ENCODE measurements at places on chromosomes 6 and 20.
A peak's percentile ranks its signal among the peaks of the same experiment; 100 is the strongest.

- DNase-seq, result peak; percentile 92
Measured at GRCh38 chr6:37674161-37674560, 23.5 kb downstream of the MDGA1 start.

DNA sequence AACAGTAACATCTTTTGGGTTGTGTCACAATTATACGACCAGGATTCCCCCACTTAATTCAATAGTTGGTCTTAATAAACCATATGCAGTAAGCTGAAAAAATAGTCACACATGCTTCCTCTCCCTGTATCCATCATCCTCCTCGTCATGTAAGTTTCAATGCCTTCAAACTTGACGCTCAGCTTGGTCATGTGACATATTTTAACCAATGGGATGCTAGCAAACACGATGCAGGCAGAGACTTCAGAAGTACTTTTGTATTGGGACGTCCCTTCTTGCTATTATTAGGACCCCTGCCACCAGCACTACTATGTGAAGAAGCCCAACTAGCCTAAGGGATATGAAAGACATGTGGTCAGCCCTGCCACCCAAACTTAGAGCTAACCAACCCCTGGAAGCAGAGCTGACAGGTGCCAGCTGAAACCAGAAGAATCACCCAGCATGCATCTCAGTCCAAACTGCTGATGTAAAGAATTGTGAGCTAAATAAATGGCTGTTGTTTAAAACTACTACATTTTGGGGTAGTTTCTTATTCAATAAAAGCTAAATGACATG is 49.3 kb downstream of the CGA start:
- no peak for DNase-seq

GRCh38 chr6:34310817-34311216 is 62.0 kb upstream of the SMIM29 start:
- no peak for DNase-seq

GRCh38 chr6:40669343-40669742 is 82.2 kb upstream of the LRFN2 start:
- no peak for DNase-seq

DNA sequence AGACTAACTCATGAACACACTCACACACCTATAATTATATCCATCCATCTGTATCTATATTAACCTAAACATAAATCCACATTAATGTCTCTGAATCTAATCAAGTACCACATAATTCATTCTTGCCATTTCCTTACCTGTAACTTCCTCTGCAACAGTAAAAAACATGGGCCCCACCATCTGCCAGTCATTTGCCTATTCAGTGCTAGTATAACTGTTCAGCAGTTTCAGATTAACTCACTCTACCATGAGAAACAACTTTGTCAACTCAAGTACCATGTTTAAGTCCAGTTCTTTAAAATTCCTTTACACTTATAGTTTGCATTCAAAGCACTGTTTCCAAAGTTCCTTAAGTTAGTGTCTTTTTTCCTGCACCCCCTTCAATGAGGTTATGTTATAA is 68.8 kb downstream of the LAMP5 start:
- DNase-seq, result no peak

GRCh38 chr6:90397929-90398674 is 101.5 kb upstream of the BACH2 start:
- no peak for DNase-seq

DNA sequence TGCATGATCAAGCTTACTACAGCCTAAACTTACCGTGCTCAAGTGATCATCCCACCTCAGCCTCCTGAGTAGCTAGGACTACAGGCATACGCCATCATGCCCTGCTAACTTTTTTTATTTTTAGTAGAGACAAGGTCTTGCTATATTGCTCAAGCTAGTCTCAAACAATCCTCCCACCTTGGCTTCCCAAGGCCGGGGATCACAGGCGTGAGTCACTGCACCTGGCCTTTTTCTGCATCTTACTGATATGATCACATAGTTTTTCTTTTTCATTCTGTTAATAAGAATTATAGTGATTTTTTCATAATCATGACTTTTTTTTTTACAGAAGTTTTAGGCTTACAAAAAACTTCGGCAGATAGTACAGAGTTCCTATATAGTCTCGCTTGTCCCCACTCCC is 93.2 kb downstream of the KIF13A start:
- no peak for DNase-seq

DNA sequence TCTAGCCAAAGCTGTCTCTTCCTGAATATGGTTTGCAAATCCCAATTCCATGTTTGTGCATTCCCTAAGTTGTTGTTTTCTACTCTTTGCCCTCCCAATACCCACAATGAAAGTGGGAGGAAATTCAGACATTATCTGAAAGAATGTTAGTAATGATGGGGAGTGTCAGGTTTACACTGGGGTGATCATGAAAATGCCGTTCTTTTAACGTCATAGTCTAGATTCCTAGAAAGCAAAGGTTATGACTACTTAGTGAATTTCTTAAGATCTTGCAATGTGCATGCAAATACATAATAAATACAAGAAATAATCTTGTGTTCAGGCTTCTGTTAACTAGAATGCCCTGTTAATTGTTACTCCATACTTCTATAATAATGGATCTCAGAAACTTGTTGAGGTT is 101.0 kb downstream of the LCA5 start:
- DNase-seq, result no peak

DNA sequence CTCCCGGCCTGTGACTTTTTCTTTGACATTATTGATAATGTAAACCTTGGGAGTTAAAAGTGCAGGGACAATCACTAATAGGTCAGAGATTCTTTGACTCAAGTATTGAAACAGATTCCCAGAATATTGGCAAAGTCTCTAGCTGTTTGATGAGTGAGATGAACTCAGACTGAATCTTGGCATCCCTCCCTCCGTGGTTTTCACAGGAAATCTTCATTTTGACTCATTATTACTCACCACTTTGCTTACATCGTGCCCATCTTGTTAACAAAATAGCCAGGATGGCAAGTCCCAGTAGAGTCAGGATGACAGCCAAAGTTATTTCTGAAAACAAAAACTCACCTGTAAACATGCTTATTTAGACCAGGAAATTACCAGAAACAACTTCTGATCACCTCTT is 2.0 kb downstream of the TSBP1 start:
- no peak for DNase-seq

DNA sequence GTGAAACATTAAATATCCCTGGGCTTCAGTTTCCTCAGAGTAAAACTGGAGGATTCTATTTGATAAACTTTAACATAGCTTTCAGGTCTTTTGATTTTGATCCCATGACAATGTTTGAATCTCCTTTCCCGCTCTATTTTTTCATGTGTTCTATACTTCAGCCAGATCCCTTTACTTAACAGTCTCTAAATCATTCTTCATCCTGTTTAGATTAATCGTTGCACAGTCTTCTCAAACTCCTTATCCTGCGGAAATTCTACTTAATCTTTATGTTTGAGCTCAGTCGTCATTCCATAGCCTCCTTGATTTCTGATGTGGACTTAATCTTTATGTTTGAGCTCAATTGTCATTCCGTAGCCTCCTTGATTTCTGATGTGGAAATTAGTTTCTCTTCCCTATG is 57.4 kb downstream of the GRIK2 start:
- no peak for DNase-seq

GRCh38 chr6:94468830-94469229 is 1049.5 kb upstream of the EPHA7 start:
- DNase-seq, result no peak

- DNase-seq, result no peak
Measured at GRCh38 chr20:57225830-57226229, 40.6 kb downstream of the BMP7 start.

- DNase-seq, result no peak
Measured at GRCh38 chr6:70299456-70299855, 3.4 kb downstream of the COL9A1 start.

DNA sequence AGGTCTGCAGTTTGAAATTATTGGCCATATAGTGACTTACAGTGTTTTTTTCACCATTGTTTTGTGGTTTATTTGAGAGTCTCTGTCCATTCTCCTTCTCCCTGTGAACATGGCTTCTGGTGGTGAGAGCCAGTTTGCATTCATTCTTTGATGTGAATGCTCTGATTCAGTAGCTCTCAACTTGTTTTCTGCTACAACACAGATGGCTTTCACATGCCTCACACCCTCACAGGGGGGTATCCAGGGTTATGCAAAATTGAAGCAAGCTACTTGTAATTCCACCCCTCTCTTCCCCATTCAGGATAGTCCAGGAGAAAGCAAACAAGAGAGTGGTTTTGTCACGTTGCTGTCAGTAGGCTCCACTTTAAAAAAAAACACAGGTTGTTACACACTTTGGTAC is 55.6 kb downstream of the SLX4IP start:
- DNase-seq, result no peak

DNA sequence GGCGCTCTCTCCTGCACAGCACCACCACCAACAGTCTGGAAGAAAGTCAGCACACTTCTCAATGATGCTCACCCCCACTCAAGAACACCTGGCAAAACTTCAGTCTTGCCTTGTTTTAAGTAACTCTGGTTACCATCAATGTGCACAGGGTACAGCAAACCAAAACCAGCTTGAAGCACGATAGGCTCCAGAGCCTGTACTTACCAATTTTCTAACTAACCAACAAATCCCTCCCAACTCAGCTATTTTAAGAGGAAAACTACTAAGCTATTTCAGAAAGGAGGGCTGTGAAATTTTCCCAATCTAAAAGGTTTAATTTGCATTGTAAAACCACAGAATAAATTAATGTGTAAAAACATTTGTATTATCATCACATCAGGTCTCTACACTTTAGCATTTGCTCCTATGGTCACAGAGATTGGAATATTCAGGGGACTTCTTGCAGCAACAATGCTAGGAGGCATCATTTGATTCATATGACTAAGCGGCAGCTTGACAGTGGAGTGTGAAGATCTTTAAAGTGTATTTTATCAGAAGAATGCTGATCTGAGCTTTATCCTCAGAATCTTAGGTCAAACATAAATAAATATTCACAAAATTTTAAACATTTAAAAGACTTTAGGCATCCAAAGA is 82.8 kb downstream of the RALGAPA2 start:
- no peak for DNase-seq

DNA sequence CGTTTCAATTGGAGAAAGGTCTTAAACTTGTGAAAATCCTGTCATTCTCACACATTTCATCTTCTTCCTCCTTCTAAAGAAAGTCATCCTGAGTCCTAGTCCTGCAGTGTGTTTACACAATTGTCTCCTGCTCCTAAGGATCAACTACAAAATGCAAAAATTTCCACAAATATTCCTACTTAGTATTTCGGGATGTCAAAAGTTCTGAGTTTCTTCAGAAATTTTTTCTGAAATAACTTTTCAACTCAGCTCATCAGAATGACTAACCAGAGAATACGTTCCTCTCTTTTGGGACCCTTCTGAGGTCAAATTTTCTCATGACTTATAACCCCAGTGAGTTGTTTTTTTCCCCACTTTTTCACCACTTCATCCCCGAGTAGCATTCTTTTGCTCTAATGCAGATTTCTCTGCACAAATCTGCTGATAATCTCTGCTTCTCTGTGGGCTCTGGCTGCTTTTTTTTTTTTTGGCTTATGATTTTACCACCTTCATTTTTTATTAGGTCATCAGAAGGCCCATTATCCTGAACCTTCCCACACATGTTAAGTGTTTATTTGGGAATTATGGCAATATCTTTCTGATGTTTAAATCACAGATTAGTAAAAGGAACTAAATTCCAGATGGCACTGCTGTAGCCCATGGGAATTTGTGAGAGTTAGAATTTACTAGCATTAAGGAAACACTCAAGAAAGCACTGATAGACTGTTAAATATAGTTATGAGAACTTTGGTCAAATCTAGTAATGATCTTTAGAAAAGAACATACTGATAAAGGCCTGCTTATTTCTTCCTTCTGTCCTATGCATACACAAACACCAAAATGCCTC is 41.4 kb downstream of the MAP3K5 start:
- no peak for DNase-seq

GRCh38 chr20:24643731-24644626 is 174.6 kb downstream of the SYNDIG1 start:
- no peak for DNase-seq

DNA sequence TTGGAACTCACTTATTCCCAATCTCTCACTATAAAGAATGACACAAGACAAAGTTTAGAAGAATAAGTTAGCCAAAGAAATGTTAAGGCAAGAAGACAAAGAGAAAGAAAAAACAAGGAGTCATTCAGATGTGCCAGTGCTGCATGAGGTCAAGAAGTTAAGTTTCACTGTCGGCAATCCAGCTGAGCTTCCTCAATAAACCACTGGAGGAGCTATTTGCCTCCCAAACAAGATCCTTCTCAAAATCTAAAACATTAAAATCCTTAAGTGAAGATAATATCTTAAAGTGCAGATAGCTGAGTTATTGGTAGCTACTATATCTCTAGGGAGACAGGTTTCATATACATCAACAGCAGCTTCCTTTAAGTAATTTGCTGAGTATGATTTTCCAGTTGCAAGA is 512.3 kb downstream of the HDGFL1 start:
- no peak for DNase-seq

- no peak for DNase-seq
Measured at GRCh38 chr6:126923807-126924206, 194.7 kb upstream of the RSPO3 start.

- DNase-seq, result no peak
Measured at GRCh38 chr6:10256113-10256690, 158.7 kb downstream of the TFAP2A start.

GRCh38 chr20:14407336-14407735 is 69.9 kb upstream of the FLRT3 start:
- DNase-seq, result no peak

GRCh38 chr6:136608991-136609390 is 58.8 kb upstream of the MAP7 start:
- no peak for DNase-seq

DNA sequence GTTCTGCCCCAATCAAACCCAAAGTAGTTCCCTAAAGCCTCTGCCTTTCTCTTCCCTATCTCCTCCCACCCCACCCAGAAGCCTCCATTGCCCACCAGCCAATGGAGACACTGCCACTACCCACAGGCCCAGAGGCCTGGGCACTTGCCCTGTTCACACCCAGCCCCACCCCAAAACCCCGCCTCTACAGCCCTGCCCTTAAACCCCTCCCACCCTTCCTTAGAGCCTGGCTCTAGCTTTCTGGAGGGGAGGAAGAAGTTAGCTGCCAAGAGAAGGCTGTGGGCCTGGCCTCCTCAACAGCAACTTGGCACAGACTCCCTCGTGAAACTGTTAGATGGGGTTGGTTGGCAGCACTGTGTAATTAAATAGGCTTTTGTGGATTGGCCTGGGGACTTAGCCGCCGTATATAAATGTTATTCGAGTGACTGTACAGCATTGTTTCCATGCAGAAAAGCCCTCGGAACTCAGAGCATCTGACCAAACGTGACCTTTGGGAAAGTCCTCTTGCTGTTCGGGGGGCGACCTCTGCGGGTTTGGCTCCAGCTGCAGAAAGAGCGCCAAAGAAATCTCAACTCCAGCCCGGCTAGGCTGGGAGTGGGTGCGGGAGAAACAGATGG is 31.4 kb downstream of the COL11A2 start:
- no peak for DNase-seq

GRCh38 chr6:77401231-77401630 is 62.1 kb downstream of the HTR1B start:
- DNase-seq, result no peak

GRCh38 chr6:81362246-81362645 is 390.2 kb downstream of the TENT5A start:
- no peak for DNase-seq

- no peak for DNase-seq
Measured at GRCh38 chr6:92433911-92434310, 985.4 kb downstream of the EPHA7 start.
